ENCODE measurements at places on chromosomes 6 and 20.

GRCh38 chr6:31142361-31142761 is 3.5 kb upstream of the PSORS1C2 start:
- DNase-seq: no peak

DNA sequence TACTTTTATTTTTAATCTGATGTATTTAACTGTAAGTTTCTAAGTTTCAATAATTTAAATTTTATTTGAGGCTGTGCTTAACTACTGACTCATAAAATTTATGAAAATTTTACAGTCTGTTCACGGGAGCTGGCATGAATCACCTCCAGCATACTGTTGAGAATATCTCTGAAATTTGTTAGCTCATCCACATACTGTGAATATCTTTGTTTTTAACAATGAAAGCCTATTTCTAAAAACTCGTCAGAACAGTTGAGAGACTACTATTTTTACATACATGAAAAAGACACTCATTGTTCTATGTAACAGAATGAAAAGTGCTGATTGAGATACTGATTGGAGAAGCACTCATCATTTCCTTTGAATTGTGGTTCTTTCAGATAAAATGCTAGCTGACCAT is 749.3 kb downstream of the TENT5A start:
- no peak for DNase-seq

GRCh38 chr20:52791091-52791490 is 181.1 kb upstream of the TSHZ2 start:
- no peak for DNase-seq

DNA sequence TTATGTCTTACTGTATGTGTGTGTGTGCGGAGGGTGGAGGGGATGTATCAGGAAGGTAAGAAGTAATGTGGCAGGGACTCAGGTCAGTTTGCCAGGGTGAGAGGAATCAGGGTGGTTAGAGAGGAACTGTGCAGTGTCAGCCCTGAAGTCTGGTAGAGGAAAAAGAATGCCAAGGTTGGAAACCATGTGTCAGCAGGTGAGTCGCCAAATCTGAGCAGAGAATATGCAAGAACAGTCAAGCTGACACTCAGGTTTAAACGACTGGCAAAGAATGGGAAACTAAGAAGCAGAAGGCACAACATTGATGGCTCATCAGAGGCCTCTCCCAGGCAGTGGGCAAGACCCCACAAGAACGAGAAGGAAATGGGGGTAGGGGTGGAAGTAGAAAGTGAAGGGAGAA is 107.5 kb upstream of the TBX18 start:
- no peak for DNase-seq

DNA sequence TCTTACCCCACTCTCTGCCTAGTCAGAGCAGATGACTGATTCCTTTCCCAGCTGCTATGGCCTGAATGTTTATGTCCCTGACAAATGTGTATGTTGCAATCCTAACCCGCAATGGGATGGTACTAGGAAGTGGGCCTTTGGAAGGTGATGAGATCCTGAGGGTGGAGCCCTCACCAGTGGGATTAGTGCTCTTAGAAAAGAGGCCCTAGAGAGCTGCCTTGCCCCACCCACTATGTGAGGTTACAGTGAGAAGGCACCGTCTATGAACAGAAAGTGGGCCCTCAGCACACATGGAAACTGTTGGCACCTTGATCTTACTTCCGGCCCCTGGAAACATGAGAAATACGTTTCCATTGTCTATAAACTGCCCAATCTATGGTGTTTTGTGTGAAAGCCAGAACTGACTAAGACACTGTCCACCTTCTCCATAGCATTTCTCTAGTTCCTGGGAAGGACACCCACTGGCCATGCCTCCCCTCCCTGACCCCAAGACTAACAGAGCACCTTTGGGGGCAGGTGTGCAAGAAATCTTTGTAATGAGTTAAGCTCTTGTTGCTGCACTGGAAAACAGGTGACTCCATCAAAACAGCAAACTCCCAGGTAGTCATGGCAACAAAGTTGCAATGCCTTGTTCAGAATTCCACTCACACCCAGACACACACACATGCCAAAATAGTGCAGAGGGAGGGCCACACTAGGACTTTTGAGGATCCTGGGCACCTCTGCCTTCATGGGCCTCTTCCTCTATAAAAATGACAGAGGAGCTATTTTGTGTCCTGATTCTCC is 16.2 kb downstream of the GABRR2 start:
- no peak for DNase-seq

GRCh38 chr6:155970876-155971708 is 515.5 kb upstream of the NOX3 start:
- no peak for DNase-seq

DNA sequence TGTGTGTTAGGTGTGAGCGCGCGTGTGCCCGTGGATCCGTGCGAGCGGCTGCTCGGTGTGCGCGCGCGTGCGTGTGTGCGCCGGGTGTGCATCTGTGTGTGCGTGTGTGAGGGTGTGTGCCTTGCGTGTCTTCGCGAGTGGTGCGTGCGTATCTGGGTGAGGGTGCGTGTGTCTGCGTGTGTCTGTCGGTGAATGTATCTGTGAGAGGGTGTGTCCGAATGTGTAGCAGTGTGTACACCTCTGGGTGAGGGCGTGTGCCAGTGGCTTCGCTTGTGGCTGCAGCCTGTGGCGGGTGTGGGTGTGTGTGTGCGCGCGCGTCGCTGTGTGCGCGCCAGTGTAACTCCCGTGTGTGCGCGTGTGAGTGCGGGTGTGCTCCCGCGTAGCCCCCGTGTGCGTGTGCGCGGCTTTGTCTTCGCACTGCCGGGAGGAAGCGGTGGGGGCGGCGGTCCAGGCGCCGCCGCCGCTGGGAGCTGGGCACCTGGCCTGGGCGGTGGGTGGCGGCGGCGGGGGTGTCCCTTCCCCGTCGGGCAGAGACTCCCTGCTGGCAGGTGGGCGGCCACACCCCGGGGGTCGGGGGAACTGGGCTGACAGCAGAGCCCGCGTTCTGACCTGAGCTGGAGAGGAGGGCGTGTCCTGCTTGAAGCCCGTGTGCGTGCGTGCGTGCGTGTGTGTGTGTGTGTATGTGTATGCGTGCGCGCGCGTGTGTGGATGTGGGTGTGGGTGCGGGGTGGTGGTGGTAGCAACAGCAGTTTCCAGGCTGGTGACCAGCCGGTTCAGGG is 61.3 kb upstream of the EPB41L1 start:
- peak; percentile 18 for DNase-seq

DNA sequence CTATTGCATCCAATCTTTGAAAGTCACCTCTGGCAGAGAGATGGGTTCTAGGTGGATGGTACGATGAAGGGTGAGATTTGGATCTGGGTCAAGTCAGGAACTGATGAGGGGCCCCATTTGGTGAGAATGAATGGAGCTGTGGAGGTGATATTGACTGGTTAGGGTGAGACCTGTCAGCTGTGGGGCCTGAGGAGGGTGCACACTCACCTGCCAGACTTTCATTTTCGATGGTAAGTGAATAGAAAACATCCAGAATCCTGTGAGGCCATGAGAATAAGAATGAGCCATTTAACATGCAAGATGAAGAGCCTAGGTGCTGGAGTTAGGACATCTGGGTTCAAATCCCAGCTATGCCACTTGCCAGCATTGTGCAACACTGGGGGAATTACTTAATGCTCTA is 6.8 kb downstream of the SUN5 start:
- no peak for DNase-seq

DNA sequence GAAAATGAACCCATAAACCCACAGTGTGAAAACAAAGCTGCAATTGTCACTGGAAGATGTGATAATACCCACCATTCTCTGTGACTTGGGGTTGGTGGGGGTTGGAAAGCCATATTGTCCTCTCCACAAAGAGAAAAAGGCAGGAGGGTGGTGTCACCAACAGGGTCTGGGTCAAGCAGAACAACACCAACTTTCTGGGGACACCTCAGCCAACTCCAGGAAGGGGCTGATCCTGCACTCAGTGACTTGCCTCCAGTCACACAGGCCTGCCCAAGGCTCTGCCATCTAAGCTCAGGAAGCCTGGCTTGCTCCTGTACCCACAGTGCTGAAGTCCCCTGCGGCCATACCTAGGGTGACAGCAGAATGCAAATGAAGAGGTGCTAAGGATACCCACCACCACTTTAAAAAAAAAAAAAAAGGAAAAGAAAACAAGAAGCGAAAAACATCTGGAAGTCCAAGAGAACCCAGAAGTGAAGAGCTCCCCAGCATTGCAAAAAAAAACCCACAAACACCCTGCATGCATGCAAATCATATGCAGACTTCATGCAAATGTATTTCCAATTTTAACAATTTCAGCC is 110.6 kb downstream of the PREX1 start:
- no peak for DNase-seq

All from stimulated activated CD4-positive, alpha-beta T cell treated with anti-CD3 and anti-CD28 coated beads, Interleukin-1b, Interleukin-23, amount 100 ng/mL, for 4 hours (primary cell).